ENCODE measurements at places on chromosomes 7 and 10.

DNA sequence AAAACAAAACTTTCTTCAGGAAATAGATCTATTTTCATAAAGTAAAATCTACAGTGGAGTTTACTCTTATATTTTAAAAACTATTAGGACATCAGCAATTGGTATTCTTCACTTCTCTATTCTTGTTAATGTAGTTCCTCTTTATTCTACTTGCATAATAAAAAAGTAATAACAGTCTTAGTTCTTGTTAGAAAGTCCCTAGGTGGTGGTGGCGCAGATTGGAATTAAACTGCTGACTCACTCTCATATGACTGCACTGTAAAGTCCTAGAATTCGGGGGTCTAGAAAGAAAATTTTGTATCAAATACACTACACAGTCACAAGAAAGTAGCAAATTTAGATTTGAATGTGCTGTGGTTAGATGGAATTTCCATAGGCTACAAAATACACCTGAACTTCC lies 44.6 kb upstream of the TES start:
- DNase-seq = no peak

DNA sequence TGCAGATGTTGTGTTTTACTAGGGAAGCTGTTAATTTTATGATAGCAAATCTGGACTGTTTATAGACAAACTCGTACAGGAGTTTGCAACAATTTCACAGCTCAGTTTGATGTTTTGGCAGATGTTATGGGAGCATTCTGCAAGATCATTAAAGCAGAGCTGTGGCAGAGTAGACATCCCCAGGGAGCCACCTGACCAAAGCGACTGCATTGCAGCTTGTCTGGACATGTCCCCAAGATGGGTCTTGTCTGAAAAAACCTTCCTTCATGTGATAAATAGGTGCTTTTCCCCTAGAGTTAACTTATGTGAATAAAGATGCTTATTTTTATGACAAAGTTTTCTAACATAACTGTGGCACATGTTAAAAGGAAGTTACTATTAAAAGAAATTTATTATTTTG lies 91.2 kb upstream of the GPR141 start:
- no peak for DNase-seq

DNA sequence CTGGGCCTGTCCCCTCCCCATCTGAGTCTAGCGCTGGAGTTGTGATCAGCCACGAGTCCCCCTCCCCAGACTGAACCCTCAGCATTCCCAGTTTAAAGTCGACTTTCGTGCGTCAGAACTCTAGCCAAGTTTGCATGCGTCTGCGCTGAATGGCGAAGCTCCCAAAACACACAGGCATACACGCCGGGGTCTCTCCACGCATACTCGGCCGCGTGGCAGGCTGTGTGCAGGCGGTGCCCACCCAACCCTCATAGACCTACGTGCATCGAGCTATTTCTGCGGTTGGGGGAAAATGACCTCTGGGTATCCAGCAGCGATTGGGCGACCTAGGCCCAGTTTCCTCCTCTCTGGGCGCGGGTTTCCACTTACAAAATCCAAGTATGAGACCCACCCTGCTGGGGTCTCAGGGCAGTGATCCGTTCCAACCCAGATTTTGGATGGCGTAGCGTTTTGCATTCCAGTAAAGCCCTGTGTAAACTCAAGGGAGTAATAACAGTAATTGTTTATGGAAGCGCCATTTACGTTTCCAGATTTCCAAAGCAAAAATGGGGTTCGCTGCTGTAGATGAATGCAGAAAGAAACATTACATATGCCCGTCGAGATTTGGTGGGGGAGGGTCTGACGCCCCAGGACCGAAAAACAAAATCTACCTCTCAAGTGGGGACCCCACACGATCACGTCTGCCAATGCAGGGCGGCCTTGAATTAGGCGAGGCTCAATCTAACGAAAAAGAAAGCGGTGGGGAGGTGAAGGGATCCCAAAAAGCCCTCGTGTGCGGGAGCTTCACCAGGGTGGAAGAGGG lies 2.0 kb upstream of the HMX3 start:
- no peak for DNase-seq

GRCh38 chr10:71911296-71911953 lies 52.8 kb upstream of the CHST3 start:
- no peak for DNase-seq

DNA sequence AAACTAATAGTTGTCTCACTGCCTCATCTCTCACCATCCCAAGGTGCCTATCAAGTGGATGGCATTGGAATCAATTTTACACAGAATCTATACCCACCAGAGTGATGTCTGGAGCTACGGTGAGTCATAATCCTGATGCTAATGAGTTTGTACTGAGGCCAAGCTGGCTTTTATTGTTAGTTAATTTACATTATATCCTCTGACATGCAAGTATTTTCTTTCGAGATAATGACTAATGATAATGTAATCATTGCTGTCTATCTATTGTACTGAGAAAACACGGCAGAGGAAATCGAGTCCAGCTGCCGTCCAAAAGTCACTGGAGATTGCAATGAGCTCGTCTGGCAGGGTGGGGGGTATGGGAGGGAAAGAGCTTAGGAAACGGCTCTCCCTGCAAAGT lies 172.4 kb upstream of the LANCL2 start:
- no peak for DNase-seq

- DNase-seq = no peak
Measured at GRCh38 chr7:13946181-13946580, 43.3 kb downstream of the ETV1 start.

- DNase-seq = no peak
Measured at GRCh38 chr7:77282897-77283296, 83.3 kb upstream of the FGL2 start.

DNA sequence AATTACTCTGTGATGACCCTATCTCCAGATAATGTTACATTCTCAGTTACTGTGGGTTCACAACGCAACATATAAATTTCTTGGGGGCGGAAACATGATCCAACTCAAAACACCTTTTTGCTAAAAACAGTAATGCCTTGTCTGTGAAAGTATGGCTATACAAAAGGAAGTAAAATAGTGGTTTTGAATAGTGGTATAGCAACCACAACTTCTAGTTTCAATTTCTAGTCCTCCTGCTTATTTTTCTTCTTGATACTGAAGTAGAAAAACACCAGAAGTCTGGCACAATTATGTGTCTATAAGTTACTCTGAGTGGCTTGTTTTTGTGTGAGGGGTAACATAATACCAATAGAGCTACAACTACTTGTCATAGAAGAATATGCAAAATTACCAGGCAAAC lies 21.5 kb upstream of the ZNF800 start:
- DNase-seq = no peak

GRCh38 chr10:11036424-11037011 lies 18.8 kb downstream of the CELF2 start:
- DNase-seq = no peak

DNA sequence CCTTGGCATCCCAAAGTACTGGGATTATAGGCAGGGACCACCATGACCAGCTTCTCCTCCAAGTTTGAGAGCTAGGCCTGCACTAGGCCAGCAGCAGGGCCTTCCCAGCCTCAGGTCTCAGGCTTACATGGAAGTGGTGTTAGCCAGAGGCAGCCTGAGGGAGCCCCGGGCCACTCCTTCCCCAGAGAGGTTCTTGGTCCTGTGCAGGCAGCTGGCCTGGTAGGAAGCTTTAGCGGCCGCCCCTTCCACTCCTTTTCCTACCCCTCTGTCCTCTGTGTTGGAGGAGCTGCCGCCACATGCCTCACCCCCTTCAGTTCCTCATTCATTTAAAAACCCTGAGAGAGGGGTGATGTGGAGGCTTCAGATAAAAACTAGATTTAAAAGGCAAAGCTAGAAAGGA lies 40.3 kb downstream of the TSPAN15 start:
- DNase-seq = no peak

- peak; percentile 26 for DNase-seq
Measured at GRCh38 chr7:129144834-129145668, 544 bp downstream of the TSPAN33 start.

GRCh38 chr10:62177111-62177510 lies 91.5 kb downstream of the RTKN2 start:
- DNase-seq = no peak

DNA sequence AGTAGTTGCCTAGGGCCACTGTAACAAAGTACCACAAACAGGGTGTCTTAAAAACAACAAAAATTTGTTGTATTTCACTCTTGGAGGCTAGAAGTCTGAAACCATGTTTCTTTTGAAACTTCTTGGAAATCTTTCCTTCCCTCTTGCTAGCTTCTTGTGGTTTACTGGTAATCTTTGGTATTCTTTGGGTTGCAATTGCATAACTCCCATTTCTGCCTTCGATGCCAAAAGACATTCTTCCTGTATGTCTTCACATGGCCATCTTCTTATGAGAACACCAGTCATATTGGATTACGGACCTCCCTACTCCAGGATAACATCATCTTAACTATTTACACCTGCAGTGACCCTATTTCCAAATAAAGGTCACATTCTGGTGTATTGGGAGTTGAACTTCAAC lies 357.4 kb downstream of the PPP1R3A start:
- DNase-seq = no peak

DNA sequence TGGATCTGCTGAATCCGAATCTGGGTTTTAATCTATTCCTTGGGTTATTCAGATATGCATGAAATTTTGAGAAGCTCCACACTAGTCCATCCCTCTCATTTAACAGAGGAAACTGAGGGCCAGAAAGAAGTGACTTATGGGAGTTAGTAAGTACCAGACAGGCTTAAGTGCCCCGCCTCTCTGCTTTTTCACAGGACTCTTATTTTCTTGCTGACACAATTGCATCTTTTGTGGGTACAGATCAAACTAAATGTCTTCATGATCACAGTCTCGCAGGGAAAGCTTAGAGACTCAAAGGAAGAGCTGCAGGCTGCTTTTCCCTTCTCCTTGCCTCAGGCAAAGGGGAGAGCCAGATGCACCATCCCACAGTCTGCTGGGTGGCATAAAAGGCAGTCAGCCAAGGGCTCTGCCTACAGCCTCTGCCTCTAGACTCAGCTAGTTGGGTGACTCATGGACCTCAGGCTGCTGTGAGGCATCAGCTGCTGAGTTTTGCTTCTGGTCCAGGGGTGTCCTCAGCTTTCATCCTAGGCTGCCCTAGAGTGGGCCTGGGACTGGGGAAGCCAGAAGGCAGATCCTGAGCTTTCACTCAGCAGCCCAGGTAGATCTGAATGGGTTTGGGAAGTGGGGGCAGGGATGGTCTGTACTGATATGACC lies 11.6 kb downstream of the GOLGA7B start:
- no peak for DNase-seq

GRCh38 chr10:15224948-15225347 lies 56.5 kb upstream of the NMT2 start:
- DNase-seq = no peak

DNA sequence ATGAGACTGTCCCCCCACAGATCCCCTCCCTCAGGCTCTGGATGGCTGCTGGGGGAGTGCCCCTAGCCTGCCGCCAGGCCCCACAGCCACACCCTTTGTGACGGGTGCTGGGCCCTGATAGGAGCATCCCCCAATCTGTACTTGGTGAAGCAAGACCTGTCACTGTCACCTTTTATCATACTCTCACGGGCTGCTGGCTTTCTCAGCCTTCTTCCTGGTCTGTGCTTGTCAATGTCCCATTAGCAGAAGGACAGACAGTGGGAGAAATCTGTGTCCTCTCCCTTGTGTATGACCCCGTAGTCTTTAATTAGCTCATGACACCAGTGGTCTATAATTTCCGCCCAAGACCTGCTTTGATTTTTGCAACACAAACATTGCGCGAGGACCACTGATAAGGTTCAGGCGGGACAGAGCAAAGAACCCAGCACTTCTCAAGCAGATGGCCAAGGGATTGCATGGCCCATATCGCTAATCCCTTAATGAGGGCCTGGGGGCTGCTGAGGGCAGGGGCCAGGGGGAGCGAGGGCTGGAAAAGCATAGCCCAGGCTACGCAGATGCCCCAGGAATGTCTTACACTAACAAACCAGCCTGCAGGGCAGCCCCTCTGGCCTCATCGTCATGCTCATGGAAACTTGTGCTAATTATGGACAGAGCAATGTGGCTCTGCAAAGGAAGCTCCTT lies 127.8 kb downstream of the PTPN20 start:
- DNase-seq = no peak

DNA sequence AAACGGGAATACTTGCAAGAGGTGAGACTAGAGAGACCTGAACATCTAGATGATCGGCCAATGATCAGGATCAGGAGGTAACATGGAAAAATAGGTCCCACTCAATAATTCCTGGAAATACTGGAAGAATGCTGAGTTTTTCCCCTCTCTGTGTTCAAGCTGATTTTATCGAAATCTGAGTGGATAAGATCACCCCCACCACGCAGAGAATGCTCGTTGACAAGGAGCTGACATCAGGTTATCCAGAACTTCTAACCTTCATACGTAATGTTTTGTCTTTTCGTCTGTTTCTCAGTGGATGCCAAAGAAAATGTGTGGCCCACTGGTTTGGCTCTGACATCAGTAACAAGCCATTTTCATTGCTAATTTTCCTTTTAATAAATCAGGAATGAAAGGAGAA lies 58.5 kb upstream of the MKX start:
- DNase-seq = no peak

DNA sequence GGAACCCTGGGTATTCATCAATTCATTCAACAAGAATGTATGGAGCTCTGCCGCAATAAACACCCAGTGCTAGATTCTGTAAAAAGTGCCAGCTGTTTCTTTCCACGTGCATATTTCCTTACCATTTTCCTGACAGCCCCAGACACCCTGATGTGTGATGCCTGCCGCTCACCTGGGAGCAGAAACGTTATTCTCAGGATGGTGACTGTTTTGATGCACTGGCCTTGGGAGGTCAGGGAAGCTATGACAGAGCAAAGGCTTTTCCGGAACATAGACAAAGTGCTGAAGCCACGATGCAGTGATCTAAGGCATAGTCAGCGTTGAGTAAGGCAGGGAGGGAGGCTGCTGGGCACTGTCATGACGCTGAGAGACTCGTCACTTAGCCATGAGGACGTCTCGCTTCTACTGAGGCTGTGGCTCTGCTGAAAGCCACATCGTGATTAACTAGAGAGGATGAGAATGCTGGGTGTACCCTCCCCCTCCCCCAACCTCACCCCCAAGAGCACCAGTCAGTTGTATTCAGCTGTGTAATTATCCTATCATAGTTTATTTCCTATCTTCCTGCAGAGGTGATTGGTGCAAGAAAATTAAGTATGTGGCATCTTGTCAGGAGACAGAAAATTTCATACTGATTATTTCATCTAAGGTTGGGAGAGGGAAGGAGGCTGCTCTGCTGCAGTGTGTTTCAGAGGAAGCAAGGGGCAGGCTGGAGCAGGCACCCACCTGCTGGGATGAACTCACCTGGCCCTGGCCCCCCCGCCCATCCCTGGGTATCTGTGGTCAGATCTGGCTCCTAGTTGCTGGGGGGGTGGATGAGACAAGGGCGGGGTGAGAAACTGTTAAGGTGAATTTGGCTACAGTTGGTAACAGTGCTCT lies 48.8 kb upstream of the SMNDC1 start:
- DNase-seq = no peak

All from stimulated activated CD4-positive, alpha-beta T cell treated with anti-CD3 and anti-CD28 coated beads, Interleukin-1b, Interleukin-23, amount 100 ng/mL, for 4 hours (primary cell).